ENCODE measurements at places on chromosomes 11 and 22. TPM values are rescaled to one million over a fixed set of nuclear protein-coding genes. Genes with fewer than 3 reads are reported as not detected.
A peak's percentile ranks its signal among the peaks of the same experiment; 100 is the strongest.

TRIM48 gene
- total RNA-seq = not detected

TECTA gene
- total RNA-seq = not detected

ACTN3 gene
- total RNA-seq = not detected

MMP8 gene
- not detected for total RNA-seq

DHCR7 gene
- total RNA-seq = 33.8 TPM

DNA sequence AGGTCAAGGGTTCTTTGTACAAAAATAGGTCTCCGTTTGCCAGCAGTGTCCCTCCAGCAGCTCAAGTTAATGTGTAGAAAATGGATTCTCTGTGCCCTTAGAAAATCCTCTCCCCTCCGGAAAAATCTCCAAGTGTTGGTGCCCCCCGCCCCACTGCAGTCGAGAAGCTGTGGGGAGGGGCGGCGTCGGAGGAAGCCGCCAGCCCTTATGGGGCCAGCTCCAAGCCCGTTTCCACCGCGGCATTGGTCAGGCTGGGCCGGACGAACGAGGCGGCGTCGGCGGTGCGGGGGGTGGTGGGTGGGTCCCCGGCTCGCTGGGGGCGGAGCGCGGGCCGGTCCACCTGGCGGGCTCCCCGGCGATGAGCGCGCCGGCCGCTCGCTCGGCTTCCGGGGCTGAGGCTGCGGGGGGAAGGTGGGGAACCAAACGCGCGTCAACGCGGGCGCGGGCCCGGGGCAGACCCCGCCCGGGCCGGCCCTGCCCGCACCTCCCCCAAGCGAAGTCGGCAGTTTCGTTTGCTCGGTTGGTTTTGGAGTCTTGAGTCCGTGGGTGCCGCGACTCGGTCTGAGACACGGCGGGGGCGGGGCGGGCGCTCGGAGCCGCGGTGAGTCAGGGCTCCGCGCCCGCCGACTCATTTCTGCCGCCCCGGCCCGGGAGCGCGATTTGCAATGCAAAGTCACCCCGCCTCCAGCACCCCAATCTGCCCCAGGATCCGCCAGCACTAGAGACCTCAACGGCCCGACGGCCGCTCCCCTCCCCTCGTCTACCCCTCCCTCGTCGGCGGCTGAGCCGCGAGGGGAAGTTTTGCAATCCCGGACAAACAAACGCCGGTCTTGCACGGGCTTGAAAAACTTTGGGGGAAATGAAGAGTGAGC lies 1.4 kb downstream of the ASCL2 start:
- H3K27me3 ChIP-seq = peaks cover 8% of the 10 kb centered on the region
- H3K27ac ChIP-seq = peak overlapping the region; percentile 60
- peak overlapping the region; percentile 51 for H3K4me3 ChIP-seq

DNA sequence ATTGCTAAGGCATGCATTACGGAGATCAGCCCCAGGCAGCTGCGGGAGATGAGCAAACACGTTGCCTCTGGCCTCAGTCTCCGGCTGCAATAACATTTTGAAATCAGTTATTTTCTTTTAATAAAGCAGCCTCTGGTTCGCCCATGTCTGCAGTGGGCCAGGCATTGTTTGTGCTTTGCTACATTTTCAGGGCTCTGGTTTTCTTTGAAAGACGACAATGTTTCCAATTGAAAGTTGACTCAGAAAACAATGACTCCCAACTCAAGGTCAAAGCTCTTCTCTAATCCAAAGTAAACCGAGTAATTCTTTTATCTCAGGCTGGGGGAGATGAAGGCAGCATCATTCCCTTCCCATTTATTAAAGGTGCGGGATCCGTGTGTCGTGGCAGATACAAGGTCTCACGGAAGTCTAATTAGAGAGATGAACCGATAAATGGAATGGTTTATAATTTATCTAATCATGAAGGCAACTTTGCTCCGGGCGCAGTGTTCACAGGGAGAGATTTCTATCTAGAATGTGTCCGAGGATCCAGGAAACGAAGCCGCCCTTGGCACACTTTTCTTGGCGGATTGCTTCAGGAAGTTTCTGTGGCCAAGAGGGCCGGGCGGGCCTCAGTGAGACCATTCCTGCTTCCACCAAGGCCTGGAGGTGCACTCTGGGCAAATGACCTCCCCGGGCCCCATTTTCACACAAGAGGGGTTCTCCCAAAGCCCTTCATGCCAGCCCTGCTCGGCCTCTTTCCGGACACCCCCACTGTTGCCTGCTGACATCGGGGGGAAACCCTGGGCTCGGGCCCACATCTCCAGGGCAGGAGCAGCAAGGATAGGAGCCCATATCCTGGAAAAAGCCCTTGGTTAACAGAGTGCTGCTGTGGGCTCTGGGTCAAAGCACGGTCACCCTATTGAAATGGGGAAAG lies 811.4 kb downstream of the BRD1 start:
- no peak for DNase-seq
- no peaks in the 10 kb centered on the region for H3K36me3 ChIP-seq
- no peak overlapping the region for H3K4me3 ChIP-seq
- no peak overlapping the region for H3K27ac ChIP-seq
- H3K27me3 ChIP-seq = no peaks in the 10 kb centered on the region

GRCh38 chr22:29202212-29203192 lies 3.2 kb upstream of the EMID1 start:
- no peak for DNase-seq
- no peak overlapping the region for H3K4me3 ChIP-seq
- peaks cover 42% of the 10 kb centered on the region for H3K4me1 ChIP-seq
- peak overlapping the region; percentile 59 for H3K27ac ChIP-seq
- no peaks in the 10 kb centered on the region for H3K36me3 ChIP-seq
- H3K27me3 ChIP-seq = no peaks in the 10 kb centered on the region

DNA sequence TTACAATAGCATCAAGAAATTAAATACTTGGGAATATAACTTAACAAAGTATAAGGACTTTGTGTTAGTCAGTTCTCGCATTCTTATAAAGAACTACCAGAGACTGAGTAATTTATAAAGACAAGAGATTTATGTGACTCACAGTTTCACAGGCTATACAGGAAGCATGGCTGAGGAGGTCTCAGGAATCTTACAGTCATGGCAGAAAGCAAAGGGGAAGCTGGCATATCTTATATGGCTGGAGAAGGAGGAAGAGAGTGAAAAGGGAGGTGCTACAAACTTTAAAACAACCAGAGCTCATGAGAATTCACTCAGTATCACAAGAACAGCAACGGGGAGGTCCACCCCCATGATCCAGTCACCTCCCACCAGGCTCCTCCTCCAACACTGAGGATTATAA lies 32.0 kb upstream of the CCDC134 start:
- peak overlapping the region; percentile 42 for H3K27ac ChIP-seq
- no peaks in the 10 kb centered on the region for H3K27me3 ChIP-seq

- H3K27me3 ChIP-seq = no peaks in the 10 kb centered on the region
- no peaks in the 10 kb centered on the region for H3K4me1 ChIP-seq
- H3K4me3 ChIP-seq = no peak overlapping the region
- no peak overlapping the region for H3K27ac ChIP-seq
- H3K36me3 ChIP-seq = no peaks in the 10 kb centered on the region
These were observed 9.1 kb upstream of the GLYATL1B start for GRCh38 chr11:59076876-59077571.

DNA sequence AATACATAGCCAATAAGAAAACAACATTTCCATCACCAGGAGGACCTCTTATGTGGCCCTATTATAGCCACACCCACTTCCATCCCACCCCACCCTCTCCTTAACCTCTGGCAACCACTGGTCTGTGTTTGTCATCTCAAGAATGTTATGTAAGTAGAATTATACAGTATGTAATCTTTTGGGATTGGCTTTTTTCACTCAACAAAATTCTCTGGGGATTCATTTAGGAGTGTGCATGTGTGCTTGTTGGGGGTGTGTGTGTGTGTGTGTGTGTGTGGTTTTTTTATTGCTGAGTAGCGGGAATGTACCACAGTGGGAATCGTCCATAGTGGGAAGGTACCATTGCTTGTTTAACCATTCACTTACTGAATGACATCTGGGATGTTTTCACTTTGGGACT lies 5.2 kb downstream of the KCNJ5 start:
- peaks cover 51% of the 10 kb centered on the region for H3K4me1 ChIP-seq
- H3K4me3 ChIP-seq = no peak overlapping the region
- peaks cover 10% of the 10 kb centered on the region for H3K27me3 ChIP-seq
- no peaks in the 10 kb centered on the region for H3K36me3 ChIP-seq
